ENCODE measurements at places on chromosomes 5 and 9.

- no peak for DNase-seq
These were observed 602.6 kb downstream of the MTRR start for GRCh38 chr5:8471581-8471980.

DNA sequence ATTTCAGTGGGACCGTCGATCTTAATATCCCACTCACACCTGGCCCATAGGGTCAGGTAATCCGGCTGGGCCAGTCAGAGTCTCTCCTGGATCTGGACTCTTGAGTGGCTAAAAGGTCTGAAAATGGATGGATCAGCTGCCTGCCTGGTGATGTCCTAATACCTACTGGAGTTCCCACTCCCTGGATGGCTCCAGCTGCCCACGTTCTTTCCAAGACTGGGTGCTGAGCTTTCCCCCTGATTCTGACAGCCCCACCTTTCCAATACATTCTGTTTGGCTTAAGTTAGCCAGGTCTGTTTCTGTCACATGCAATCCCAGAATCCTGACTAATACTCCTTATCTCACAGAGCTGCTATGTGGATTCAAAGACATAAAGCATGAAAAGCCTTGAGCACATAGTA, 10.2 kb downstream of the SH3PXD2B start:
- no peak for DNase-seq

DNA sequence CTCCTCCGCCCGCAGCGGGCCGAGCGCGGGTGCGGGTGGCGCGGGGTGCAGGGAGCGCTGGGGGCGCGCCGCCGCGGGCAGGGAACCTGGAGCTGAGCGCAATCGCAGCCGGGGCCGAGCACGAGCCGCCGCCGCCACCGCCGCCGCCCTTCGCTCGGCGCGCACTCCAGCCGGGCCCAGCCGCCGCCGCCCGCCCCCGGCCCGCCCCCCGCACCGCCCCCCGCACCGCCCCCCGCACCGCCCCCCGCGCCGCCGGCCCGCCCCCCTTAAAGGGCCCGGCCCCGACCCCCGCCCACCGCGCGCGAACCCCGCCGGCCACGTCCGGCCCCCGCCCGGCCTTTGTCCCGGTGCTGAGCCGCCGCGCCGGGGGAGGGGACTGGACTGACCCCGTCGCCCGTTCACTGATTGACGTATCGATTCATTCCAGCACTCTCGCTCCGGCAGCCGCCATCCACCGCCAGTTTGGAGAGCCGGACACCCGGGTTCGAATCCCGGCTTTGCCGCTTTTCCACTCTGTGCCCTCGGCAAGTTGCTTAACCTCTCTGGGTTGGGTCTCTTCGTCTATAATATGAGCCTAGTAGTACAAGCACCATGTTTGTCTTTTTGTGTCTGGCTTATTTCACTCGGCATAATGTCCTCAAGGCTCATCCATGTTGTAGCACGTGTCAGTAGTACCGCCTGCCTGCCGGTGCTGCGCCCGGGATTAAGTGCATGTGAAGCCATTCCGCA, at the start of gene SH3PXD2B:
Gene SH3PXD2B, minus strand, starts transcription at position 168 of the 729 bp plus-strand sequence. CDS start 173 bp downstream, outside the sequence.
- no peak for DNase-seq

GRCh38 chr5:116303340-116303739, 218.5 kb downstream of the COMMD10 start:
- DNase-seq, result no peak

GRCh38 chr5:52825826-52826225, 38.1 kb downstream of the ITGA1 start:
- DNase-seq, result no peak

DNA sequence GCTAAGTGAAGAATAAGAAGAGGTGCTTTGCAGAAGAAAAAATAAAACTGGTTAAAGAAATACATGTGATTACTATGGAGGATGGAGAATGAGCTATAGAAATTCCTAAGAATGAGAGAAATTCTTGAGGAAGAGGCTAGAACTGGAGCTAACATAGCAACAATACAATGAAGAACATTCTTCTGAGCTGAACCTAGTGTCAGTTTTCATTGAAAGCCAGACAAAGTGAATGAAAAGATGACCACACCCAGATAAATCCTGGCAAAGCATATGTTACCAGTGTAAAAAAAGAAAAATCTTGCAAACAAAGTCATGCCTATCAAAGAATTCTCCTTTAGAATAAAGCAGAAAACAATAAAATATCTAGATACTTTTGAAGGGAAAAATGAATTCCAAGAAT, 39.6 kb downstream of the SGCD start:
- DNase-seq, result no peak

DNA sequence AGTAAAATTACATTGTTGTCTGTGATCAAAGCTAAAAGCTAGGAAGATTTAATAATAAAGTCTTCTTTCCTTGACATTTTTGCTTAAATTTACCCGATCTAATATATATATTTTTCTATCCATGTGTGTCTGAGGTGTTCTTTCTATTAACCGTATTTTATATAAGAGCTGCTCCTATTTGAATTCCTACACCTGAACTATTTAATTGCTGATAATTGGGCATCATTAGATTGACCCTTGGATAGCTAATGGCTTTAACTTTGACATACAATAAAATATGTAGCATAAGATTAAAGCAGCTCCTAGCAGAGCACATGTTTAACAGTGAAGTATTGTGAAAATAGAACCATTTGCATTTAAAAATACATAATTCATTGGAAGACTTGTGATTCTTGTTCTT, 792.7 kb downstream of the MAT2B start:
- DNase-seq, result no peak

DNA sequence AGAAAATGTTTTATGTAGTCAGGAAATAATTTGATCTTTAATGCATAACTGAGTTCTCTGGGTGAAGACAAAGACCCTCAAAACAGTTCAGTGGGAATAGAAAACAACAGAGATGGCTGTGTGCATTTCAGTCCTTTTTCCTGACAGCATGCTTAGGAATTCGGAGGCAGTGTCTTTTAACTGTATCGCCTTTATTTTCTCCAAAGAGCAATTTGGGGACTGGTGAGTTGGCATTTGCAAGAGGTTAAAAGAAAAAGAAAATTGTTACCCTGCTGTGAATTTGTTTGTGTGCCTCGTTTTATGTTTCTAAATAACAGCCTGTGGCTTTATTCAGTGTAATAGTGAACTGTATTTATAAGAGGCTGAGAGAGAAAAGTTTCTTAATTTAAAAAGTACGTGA, 227.8 kb upstream of the DMAC1 start:
- DNase-seq, result no peak

DNA sequence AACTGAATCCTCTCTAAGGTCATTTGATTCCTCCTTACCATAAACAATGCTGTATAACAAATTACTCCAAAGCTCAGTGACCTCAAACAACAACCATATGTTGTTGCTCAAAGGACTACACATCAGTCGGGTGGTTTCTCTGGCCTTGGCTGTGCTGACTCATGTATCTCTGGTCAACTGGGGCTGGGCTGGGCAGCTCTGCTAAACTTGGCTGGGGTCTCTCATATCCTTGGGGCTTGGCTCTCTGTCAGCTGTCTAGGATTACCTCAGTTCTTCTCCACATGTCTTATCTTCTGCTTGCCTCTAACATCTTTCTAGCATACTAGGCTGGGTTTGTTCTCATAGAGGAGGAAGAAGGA, 86.4 kb downstream of the GALNT10 start:
- DNase-seq, result no peak

DNA sequence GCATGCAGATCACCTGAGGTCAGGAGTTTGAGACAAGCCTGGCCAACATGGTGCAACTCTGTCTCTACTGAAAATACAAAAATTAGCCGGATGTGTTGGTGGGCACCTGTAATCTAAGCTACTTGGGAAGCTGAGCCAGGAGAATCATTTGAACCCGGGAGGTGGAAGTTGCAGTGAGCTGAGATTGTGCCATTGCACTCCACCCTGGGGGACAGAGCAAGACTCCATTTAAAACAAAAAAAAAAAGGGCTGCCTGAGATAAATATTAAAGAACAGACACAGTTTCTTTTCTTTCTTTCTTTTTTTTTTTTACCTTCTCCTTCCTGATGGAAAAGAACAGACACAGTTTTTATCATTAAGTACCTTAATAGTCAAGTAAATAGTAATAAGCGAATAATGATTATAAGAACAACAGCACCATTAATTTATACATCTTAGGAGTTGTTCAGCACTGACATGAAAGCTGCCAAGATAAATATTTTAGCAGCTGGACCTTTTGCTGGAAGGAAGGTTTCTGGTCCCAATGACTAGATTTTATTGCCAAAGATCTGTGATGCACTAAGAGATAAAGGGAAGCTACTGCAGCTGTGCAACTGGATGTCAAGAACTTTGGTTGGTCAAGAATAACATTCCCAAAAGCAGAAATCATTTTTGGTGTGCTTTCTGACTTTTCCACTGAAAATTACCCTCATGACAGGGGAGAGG, 7.0 kb downstream of the CENPP start:
- DNase-seq, result no peak

- no peak for DNase-seq
These were observed 35.2 kb upstream of the SMU1 start for GRCh38 chr9:33111631-33112030.

DNA sequence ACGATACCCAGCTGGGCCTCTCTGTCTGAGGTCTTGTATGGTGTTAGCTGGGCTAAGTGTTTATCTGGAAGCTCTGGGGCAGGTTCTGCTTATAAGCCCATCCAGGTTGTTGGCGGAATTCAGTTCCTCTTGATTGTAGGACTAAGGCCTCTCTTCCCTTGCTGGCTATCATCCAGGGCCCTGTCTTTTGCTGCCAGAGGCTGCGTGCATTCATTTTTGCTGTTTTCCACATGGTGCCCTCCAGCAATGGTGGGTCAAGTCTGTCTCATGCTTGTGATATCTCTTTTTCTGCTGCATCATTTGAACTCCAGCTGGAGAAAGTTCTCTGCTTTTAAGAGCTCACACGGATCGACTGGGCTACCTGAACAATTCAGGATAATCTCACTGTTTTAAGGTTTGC, 105.7 kb upstream of the ZNF618 start:
- DNase-seq, result no peak

GRCh38 chr5:179345433-179346321, at the start of gene ADAMTS2:
Gene ADAMTS2 (minus strand): TSS chr5:179345461. CDS start chr5:179345328, 133 bp downstream.
- no peak for DNase-seq

DNA sequence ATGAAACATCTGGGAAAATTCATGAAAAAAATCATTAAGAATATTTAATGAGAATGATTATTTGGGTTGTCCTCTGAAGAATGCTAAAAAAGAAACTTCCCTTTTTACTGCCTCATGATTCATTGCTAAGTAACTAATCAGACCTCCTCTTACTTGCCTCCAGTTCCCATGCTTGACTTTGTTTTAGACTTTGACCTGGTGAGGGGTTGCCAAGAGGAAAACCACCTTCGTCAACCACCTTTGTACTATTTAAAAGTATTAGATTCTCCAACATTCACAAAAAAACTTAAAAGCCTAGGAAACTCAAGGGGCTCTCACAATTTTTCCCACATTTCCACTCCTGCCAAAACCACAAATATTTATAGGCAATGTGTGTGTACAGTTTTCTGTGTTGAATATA, 115.2 kb upstream of the ST8SIA4 start:
- DNase-seq, result no peak

- DNase-seq, result no peak
These were observed 85.4 kb downstream of the TMEM161B start for GRCh38 chr5:88183255-88183654.

GRCh38 chr9:135230817-135231520, 143.5 kb downstream of the OLFM1 start:
- DNase-seq, result no peak

GRCh38 chr9:8895106-8895860, 1095.7 kb upstream of the DMAC1 start:
- DNase-seq, result no peak

DNA sequence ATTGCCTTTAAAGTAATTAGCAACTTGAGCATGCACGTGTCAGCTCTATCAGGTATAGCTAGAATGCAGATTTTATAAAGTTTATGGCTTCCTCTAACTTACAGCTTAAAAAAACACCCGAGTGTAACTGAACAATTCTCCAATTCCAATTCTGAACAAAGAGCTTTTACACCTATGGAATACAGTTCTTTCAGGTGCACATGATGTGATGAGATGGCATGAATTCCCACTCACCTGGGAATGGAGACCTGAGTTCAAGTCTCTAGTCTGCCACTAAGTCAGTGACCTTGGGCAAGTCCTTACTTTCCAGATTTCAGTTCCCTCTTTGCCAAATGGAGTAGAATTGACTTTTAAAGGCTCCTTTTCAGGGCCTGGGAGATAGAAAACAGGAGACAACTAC, 1.8 kb downstream of the ZFAND5 start:
- no peak for DNase-seq

GRCh38 chr5:12399868-12400267, 495.6 kb upstream of the CTNND2 start:
- DNase-seq, result no peak

DNA sequence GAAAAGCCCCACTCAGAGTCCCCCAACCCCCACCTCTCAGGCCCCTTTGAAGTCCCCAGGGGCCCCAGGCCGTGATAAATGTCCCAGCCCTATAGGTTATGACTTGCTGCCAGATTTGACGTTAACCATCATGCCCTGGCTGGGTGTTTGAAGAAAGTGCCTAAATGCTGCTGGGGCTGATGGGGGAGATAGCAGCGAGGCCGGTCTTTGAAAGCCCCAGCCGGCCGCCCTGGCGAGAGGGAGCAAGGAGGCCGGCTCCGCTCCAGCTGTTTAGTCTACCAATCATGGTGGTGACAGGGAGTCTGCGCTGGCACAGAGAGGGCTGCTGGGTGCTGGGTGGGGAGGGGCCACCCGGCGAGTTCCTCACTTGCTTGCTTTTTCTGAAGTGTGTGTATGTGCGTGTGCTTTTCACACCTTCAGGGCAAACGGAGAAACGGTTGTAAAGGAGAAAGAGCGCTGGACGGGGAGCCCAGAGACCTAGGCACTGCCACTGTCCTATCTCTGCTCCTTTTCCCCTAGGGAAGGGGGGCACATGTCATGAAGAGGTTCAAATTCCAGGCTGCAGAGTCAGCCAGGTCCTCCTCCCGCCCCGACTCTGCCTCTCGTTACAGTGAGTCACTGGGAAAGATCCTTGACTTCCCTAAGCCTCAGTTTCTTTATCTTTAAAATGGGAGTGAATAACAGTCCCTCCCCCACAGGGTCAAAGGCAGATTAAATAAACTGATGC, 126.1 kb upstream of the HAND1 start:
- no peak for DNase-seq

DNA sequence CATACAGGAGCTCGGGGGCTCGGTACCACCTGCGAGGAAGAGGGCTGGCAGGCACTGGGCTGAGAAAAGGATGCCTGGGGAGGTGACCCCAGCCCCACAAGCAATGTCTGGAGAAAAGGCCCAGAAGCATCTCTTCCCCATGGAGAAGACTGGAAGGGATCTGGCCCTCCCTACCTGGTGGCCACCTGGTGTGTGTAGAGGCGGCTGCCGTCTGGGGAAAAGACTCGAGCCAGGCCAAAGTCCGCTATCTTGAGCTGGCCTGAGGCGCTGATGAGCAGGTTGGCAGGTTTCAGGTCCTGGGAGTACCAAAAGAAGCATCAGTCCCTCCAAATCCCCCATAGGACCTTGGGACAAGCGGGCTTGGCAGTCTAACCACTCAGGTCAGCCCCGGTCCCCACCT, 3.7 kb downstream of the CDK20 start:
- no peak for DNase-seq

DNA sequence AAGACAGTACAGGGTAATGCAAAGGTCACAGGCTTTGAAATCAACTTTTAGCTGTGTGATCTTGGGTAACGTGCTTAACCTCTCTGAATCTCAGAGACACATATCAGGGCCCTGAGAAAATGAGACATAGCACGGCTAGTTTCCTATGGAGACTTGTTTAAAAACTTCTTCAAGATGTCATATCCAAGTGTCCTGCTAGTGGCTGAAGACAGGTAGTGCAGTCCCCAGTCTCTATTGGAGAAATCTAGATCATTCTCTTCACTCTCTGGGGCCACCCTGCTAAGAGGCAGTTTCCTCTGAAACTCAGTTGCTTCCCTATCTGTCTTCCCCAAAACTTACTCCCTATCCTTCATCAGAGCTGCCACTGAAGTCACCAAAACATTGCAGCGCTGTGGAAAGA, 30.3 kb upstream of the GRXCR2 start:
- DNase-seq, result no peak
